ENCODE measurements at places on chromosomes 5 and 9.
A peak's percentile ranks its signal among the peaks of the same experiment; 100 is the strongest.

GRCh38 chr9:114477642-114478041, 27.6 kb downstream of the WHRN start:
- no peak for DNase-seq

GRCh38 chr5:67160985-67161384, 35.6 kb downstream of the CD180 start:
- peak; percentile 76 for DNase-seq

DNA sequence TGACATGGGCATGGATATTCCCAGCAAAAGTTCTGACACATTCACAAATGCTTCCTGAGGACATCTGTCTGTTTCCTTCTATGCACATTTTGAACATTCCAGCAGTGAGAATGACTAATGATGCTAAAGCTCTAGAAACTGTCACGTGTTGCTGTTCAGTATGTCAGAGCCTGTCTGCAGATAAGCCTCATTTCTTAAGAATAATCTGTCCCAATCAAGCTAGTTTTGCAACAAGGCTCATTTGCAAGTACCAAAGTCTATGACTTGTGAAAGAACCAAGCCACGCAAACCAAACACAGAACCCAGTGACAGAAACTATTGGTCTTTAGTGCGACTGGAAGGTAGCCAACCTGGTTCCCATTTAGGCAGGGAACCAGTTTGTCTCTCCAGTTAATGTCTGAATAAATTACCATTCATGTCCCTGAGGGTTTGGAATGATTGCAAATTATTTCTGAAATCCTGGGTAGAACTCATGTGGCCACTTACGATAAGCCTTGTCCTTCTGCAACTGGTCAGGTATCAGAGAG, 178.5 kb downstream of the C9orf152 start:
- peak; percentile 80 for DNase-seq

GRCh38 chr5:137287569-137287968, 211.6 kb downstream of the SPOCK1 start:
- DNase-seq = no peak

- DNase-seq = no peak
Observed at GRCh38 chr5:55855509-55855908, 4.4 kb downstream of the IL31RA start.

All from astrocyte of the hippocampus (primary cell).